ENCODE measurements at places on chromosomes 2 and 18. TPM values are rescaled to one million over a fixed set of nuclear protein-coding genes. Genes with fewer than 3 reads are reported as not detected.

DNA sequence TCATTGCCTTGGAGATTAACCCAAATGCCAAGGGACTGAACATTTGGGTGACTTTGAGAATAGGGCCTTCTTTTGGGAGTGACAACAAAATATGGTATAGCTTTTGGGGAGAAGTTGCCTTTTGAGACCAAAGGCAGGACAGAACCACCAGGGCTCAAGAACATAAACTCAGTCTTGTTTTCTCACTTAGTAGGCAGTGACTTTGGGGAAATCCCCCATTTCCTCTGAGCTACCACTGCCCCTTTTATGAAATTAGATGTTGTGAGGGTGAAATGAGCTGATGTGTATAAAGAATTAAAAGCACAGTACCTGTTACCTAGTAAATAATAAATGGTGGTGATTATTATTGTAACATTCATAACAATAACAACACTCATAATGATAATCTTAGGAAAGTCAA is 36.5 kb downstream of the GPD2 start:
- peak; percentile 67 for DNase-seq

DNA sequence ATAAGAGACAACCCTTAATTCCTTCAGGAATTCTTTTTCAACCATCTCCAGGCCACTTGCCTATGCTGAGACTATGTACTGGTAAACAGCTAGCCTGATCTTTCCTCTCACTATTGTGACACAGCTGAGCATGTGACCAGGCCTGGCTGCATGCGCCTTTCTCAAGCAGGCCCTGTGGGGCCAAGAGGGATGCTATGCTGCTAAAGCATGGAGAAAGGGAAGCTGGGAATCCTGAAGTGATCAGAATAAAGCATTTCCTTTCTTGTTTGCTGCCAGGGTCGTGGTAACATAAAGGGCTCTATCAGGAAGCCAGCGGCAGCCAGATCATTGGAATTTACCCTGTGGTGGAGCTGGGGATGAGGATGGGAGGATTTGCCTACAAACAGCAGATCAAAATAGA is 29.8 kb upstream of the LCLAT1 start:
- no peak for DNase-seq

GRCh38 chr2:199806179-199806578 is 44.8 kb downstream of the FTCDNL1 start:
- peak; percentile 35 for DNase-seq

GRCh38 chr2:216215658-216216390 is 106.7 kb downstream of the XRCC5 start:
- DNase-seq, result peak; percentile 56

- no peak for DNase-seq
Observed at GRCh38 chr2:225288986-225289385, 110.5 kb upstream of the NYAP2 start.

GRCh38 chr2:223580951-223581350 is 21.2 kb downstream of the SCG2 start:
- no peak for DNase-seq

RESP18 gene
- not detected for total RNA-seq

MATN3 gene
- not detected for total RNA-seq

- no peak for DNase-seq
Observed at GRCh38 chr2:105081006-105081601, 43.2 kb downstream of the MRPS9 start.

DNA sequence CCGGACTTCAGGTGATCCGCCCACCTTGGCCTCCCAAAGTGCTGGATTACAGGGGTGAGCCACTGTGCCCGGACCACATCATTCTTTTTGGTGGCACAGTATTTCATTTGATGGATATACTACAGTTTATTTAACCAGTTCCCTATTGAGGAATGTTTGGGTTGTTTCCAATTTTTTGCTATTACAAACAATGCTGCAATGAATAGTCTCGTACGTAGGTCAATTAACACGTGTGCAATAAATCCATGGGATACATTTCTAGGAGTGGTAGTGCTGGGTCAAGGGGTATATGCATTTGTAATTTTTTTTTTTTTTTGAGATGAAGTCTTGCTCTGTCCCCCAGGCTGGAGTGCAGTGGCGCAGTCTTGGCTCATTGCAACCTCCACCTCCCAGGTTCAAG is 28.4 kb upstream of the XPO1 start:
- DNase-seq, result no peak

- DNase-seq, result no peak
Observed at GRCh38 chr2:173874003-173874893, 90.9 kb downstream of the SP3 start.

SANBR gene
- 3.1 TPM for total RNA-seq

DNA sequence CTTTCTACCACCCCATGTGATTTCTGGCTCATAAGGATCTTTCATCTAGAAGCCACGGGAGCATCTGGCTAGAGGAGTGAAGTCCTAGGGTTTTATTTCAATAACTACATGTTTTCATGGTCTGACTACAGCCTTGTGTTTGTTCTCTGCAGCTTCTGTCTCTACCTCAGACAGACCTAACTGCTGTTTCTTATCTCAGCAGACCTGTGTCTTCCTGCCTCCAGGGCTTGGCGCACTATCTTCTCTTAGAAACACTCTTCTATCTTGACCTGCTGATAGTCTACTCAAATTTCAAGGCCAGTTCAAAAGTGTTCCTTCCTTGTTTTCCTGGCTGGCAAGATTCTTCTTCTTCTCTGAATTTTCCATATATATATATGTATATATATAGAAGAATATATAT is 11.0 kb upstream of the TRIB2 start:
- DNase-seq, result no peak

TYW5 gene
- 10.9 TPM for total RNA-seq

SERPINB4 gene
- total RNA-seq, result not detected

DPP10 gene
- total RNA-seq, result not detected

GRCh38 chr2:134676960-134677359 is 41.8 kb downstream of the TMEM163 start:
- DNase-seq, result peak; percentile 67

GRCh38 chr2:176934869-176935415 is 277.7 kb upstream of the HNRNPA3 start:
- DNase-seq, result no peak

- no peak for DNase-seq
Observed at GRCh38 chr2:44836916-44837315, 104.6 kb upstream of the SIX3 start.

GRCh38 chr2:165686800-165687199 is 107.2 kb downstream of the GALNT3 start:
- DNase-seq, result no peak

- DNase-seq, result no peak
Observed at GRCh38 chr18:13544953-13545352, 181.4 kb downstream of the FAM210A start.

- no peak for DNase-seq
Observed at GRCh38 chr2:95024371-95024770, 1.1 kb upstream of the MAL start.

REG3A gene
- not detected for total RNA-seq

MROH2A gene
- total RNA-seq, result not detected

DNA sequence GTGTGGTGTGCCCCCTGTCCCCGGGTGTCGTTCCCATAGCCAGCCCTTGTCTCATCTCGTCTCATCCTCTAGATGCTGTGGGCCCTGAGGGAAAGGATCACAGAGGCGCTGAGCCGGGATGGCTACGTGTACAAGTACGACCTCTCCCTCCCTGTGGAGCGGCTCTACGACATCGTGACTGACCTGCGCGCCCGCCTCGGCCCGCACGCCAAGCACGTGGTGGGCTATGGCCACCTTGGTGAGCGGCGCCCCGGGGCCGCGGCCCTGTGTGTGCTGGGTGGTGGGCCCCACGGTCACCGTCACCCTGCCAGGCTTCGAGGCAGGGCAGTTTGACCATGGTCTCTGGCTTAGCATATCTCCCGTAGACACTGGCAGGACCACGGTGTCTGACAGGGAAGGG is 20.8 kb upstream of the GAL3ST2 start:
- DNase-seq, result no peak

DNA sequence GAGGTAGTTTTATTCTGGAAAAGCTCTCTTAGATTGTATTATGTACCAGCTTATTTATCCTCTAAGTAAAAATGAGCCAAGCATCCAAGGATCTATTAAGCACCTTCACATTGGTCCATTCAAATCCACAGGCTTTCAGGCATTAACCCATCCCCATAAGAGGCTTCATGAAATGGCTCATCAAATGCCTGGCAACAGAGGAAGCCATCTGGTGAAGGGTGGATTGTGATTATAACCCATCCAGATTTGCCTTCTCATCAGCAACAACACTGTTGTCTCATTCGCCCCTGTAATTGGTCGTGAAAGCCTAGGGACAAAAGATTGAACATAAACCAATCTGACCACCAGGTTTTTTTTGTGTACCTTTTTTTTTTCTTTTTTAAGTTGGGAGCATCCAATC is 134.3 kb upstream of the TACR1 start:
- DNase-seq, result no peak

SNRNP200 gene
- total RNA-seq, result 197 TPM

DPY30 gene
- total RNA-seq, result 74.4 TPM

IGFBP5 gene
- not detected for total RNA-seq

DNA sequence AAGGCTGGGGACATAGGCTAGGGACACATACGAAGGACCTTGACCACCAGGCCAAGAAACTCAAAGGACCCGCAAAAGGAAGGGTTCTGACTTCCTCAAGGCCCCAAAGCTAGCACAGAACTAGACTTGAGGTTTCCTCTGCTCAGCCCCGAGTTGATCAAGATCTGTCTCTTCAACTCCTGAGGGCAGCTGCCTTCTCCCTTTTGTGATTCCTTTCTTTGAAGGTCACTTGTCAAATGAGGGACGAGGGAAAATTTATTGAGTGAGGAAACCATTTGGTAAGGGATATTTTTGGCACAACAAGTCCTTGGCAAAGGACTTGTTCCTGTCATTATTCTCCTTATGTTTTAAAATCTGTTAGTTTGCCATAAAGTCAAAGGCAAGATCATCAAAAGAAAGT is 12.3 kb upstream of the ROCK2 start:
- no peak for DNase-seq

DNA sequence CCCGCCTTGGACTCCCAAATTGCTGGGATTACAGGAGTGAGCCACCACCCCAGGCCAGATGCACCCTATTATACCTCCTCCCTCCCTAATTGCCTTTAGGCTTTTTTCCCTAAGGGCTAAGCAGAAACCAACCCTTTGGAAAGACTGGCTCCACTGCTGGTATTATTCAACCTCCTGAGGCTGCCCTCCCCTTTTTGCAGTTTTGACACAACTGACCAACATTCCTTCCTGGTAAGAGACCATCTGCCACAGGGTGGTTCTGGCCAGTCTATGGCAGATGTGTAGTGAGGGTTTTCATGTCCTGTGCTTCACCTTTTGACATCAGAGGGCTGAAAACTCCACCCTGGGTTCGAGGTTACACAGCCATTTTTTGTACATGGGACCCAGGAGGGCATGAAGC is 1785.3 kb upstream of the CELF4 start:
- no peak for DNase-seq

- DNase-seq, result no peak
Observed at GRCh38 chr2:43368483-43369385, 142.3 kb upstream of the ZFP36L2 start.

GRCh38 chr2:96521219-96521618 is 15.3 kb upstream of the ARID5A start:
- DNase-seq, result no peak

GRCh38 chr18:10249270-10249669 is 205.2 kb upstream of the APCDD1 start:
- DNase-seq, result no peak

IL1RN gene
- 3.0 TPM for total RNA-seq

DNA sequence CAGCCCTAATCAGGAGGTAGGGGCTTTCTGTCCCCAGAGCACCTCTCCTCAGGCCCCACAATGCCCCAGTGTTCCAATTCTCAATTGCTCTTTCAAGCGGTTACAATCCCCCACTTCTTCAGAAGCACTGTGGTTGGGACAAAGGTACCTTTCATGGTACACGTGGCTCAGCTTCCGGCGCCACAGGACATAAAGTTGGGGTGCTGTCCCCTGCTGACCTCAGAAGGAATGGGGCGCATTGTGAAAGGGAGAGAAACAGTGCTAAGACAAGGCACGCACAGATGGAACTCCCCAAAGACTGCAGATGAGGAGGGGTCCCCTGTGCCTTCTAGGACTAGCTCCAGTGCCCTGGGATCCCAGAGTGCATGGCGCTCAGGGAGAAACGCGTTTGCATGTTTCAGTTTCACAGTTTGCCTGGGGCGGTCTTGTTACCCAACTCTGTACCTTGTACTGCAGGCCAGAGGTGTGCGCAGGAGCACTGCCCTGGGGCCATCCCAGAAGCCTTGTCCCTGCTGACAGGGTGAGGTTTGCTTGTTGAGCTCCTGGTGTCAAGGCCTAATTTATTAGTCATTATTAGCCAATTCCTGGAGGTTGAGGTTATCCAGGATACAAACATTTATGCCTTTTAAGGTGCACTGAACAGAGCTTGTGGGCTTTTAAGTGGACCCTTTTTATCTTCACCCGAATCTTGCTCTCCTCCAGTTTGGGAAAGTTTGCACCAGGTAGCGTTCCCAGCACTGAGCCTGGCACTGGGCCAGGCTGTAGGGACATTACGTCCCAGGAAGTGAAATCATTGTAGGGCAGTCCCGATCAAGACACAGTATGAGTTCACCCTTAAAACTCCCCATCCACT is 7.6 kb downstream of the CNDP1 start:
- DNase-seq, result no peak

GRCh38 chr18:75213611-75214331 is 3.2 kb downstream of the TSHZ1 start:
- no peak for DNase-seq

- DNase-seq, result peak; percentile 83
Observed at GRCh38 chr2:165793779-165794535, at the start of gene GALNT3. TSS of gene GALNT3 (minus strand) at chr2:165794247. CDS start at chr2:165770700, 23,547 bp downstream.

DNA sequence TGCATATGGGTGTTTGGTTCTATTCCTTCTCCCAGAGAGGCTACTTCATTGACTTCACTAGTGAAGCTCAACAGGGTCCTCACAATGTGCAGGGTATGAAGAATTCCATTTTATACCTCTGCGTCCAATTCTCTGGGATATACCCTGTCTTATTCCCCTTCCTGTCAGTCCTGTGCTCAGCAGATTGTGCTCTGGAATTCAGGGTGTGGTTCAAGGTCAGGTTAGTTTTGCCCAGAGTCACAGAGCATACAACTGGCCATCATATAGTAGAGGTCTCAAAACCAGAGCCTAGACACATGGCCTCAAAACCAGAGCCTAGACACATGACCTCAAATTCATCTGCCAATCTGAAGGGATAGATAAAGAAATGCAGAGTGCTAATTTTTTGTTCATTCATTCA is 38.8 kb upstream of the VIT start:
- DNase-seq, result no peak

DNA sequence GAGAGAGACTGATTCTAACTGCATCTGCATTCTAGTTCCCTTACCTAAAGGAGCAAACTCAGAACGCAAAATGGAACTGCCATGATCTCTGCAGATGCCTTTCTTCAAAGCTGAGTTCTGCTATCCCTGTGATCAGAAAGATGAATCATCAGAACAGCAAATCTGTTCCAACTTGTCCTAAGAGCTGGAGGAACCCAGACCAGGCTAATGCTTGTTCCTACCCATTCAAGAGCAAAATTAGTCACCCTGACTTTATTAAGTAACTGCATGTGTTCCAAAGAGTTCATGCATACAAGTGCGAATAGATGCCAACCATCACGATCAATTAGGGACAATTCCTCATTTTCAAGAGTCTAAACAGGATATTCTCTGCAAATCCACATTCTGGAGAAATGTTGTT is 46.5 kb downstream of the MBP start:
- DNase-seq, result no peak

Measured in activated CD4-positive, alpha-beta T cell treated with anti-CD3 and anti-CD28 coated beads, Interleukin-2, amount 10 ng/mL, durations not matched to agents 24 days and 14 days (primary cell).